ENCODE measurements at places on chromosomes 1 and 21.

DNA sequence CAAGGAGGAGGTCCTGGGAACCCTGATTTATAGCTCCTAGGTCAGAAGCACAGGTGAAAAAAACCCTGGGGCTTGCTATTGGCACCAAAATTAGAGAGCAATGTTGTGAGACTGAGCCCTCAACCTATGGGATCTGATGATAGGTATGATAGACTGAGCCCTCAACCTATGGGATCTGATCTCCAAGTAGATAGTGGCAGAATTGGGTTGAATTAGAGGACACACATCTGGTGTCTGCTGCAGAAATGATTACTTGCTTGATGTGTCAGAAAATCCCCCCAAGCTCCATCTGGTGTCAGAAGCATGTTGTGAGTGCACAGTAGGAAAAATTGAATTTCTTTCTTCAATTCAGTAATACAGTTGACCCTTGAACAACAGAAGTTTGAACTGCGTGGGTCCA, 62.4 kb downstream of the MAP3K21 start:
- DNase-seq = no peak

- peak; percentile 23 for DNase-seq
These were observed at the start of gene SGIP1 for GRCh38 chr1:66533804-66534740. Gene SGIP1, plus strand, starts transcription at chr1:66534153. Its CDS starts 206 bp downstream, at chr1:66534359.

DNA sequence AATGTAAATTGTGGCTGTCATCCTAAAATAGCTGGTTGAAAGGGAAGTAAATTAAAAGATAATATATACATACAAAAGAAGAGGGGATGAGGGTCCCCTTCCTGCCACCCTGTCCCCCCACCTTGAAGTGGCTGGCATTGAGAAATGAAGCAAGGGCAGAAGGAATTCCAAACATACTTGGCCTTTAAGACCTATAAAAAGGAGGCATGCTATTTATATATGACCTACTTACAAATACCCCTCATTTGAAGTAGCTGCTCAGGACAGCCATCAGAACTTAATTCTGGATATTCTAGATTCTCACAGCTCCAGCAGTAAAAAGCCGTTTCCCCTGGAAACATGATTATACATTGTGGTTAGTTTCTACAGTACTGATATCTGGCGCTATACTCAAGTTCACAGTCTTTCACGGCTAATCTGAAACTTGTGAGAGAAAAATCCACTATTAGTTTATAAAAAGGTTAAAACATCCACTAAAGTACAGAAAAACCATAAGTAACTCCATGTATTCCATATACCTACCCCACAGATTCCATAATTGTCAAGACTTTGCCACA, 9.6 kb upstream of the MAP10 start:
- DNase-seq = no peak

DNA sequence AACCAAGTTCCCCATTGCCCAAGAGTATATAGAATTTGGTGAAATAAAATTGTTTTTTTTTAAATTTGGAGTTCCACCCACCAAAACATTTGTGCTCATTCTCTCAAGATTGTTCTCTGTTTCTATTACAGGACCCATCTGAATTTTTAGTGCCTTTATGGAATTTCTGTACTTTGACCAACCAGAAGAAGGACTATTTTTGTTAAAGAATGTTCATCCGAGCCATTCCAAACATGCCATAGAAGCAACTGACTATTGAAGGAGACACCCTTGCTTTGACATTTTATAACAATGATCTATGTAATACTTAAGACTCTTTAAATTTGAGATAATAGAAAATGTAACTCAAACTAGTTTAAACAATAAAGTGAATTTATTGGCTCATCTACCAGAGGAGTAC, 655.7 kb upstream of the ADAMTS5 start:
- DNase-seq = no peak

DNA sequence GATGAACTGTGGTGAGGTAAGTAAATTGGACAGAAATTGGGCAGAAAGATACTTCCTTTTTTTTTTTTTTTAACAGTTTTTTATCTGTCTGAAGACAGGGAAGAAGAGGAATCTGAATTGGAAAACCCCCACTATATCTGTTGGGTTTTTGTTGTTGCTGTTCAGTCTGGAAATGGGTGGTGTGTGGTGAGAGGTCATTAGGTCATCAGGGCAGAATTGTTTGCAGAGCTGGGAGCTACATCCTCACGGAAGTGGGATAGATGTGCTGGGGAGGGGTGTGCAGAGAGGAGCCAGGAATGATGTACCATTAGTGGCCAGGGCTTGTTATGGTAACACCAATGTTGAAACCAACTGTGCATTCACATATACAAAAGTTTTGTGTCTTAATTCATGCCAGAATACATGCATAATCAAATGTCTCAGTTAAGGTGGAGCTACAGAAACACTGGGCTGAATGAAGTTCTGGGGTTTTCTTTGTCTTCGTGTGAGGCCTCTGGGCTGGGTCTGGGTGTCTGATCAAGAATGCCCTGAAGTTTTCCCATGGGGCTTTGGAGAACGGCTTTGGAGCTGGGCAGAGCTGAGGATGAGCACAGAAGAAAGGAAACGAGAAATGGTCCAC, 12.4 kb downstream of the USP25 start:
- no peak for DNase-seq

DNA sequence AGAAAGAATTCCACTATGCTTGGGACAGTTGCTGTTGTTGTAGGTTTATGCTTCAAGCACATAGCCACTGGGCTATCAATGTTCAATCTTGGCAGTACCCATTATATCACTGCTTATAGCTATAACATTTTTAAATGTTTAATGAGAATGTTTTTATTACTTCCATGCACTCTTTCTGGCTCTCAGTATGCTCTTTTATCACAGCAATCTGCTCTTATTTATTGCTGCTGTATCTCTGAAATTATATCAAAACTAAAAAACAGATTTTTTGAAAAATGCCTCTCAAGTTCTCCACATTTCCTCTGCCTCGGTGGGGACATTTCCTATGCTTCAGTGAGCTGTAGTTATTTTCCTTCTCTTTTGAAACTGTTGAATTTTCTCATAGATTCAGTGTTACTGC, 5.4 kb upstream of the SGIP1 start:
- no peak for DNase-seq

DNA sequence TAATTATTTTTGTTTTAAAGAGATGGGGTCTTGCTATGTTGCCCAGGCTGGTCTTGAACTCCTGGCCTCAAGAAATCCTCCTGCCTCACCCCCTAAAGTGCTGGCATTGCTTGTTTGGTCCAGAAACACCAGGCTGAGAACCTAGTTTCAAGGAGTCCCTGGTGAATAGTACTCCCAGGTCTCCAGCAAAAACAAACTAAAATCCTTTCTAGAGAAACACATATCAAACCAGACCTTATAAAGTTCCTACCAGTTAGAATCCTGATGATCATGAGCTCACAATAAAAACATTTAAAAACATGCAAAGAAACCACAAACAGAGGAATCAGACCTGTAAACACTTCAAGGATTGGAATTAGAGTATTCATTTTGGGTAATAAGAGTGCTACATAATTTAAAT, 34.4 kb upstream of the PADI1 start:
- DNase-seq = no peak

DNA sequence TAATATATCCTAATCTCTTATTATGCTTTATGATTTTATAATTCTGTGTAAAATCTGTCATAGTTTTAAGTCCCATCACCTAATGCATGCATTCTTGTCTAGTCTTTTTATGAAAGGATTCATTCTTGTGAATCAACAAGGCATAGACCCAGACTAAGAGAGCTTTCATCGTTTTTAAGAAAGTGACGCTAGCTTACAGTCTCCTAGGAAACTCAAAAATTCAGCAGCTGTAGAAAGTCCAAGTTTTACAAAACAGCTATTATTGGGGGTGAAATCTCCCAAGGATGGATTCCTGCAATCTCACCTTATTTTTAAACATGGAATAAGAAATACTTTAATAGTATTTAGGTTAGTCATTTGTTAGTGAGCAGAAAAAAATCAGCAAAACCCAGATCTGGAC, 104.7 kb downstream of the NCAM2 start:
- DNase-seq = no peak

- peak; percentile 78 for DNase-seq
These were observed 34.7 kb downstream of the LRRC8D start for GRCh38 chr1:89855413-89856123.

- DNase-seq = peak; percentile 92
These were observed 45.7 kb upstream of the TSPAN2 start for GRCh38 chr1:115134850-115135480.

DNA sequence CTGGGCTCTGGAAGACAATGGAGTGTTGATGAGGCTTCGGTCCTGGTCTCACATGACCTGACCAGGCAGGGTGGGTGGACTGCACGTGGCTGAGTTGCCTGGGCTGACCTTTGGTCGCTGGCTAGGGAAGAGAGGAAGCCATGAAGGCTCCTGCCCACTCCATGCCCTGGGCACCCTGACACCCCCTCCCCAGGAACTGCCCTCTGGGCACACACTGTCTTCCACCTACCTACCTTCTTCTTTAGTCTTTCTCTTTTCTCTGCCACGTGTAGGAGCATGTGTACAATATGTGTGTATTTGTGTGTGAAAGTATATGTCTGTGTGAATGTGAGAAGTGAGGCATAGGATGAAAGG, 15.1 kb downstream of the POU3F1 start:
- no peak for DNase-seq

DNA sequence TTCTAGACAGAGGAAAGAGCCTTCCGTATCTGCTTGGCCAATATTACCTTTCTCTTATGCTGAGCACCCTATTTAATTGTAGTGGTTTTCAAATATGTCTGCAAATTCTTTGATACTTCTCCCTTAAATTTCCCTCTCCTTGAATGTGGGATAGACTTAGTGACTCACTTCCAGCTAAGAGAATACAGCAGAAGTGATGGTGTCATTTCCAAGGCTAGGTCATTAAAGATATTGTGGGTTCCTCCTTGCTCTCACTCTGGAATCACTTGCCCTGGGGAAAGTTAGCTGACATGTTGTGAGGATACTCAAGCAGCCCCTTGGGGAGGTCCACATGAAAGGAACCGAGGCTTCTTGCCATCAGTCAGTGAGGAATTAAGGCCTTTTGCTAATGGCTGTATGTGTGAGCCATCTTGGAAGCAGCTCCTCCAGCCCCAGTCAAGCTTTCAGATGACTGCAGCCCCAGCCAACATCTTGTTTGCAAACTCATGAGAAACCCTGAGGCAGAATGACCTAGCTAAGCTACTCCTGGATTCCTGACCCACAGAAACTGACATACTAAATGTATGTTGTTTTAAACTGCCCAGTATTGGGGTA, 8.1 kb upstream of the CITED4 start:
- DNase-seq = peak; percentile 64

DNA sequence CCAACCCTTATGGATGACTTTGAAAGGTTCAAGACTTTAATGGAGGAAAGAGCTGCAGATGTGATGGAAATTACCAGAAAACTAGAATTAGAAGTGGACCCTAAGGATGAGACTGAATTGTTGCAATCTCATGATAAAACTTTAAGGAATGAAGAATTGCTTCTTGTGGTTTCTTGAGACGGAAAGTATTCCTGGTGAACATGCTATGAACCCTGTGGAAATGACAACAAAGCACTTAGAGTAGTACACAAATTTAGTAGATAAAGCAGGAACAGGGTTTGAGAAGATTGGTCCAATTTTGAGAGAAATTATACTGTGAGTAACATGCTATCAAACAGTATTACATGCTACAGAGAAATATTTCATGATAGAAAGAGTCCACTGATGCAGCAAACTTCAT, 215.4 kb downstream of the OMA1 start:
- DNase-seq = no peak

- no peak for DNase-seq
These were observed 184.2 kb upstream of the RAB4A start for GRCh38 chr1:229086686-229087085.

DNA sequence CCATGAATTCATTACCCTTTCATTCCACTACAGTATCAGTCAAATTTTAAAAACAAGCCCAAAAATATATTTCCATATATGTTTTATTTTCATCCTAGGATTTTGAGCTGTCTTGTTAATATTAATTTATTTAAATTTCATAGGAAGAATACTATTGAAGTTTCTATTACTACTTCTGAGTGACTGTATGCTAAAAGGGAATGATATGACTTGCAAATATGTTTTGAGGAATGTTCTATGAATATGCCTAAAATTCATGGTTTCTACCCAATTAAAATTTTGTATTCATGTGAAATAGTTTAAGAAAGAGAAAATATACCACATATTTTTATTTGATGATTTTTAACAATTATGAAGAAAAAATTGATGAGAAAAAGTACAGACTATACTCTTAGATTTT, 52.9 kb upstream of the BACH1 start:
- DNase-seq = no peak

DNA sequence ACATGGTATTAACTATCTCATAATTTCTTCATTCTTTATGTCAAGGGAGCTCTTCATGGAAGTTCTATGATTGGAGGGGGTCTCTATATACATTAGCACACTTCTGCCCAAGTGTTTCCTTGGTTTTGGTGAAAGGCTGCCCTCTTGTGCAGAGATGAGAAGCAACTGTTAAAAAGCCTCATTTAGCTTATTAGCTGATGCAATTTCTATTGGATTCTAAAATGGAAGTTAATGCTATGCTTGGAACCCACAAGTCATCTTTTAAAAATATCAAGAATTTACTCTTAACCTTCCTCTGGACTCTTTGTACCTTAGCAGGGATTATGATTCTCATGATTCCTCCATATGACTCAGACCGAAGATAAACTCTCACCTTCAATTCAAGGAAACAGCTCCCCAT, 328.9 kb downstream of the PTBP2 start:
- DNase-seq = peak; percentile 4

DNA sequence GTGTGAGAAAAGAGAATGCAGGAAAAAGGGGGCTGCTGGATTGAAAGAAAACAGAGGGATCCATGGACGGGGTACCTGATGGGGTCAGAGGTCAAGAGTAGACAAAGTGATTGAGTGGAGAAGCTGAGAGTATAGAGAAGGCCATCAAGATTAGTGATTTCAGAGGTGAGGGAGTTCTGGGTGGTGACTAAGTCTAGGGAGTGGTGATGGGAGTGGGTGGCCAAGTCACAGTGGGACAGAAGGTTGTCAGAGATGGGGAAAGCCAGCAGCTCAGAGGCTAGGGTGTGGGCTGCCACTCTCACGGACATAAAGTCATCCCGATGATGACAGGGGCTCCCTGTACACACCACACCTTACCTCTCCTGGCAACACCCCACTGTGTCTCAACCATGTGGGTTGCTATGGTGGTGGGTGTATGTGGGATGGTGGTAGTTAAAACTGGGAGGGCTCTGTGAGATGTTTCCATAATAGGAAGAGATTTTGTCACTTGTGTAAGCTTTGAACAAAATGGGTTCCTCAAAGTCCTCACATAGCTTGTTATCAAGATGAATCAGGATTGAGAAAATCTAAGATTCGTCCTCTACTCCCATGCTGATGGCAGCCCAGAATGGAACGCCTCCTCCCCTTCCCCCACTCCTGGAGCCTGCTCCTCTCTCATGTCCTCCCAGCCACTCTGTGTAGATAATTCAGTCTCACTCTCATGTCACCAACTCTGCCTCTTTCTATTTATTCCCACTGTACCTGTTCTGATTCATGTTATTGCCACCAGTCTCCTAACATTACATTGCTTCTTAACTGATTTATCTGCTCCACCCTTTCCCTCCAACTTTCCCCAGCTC, 20.3 kb upstream of the CSF1 start:
- no peak for DNase-seq

All from bronchial epithelial cell (primary cell).